ENCODE measurements at places on chromosomes 12 and 14. TPM values are rescaled to one million over a fixed set of nuclear protein-coding genes. Genes with fewer than 3 reads are reported as not detected.

Gene MYO1A
- total RNA-seq: 1.4 TPM

Gene RERGL
- total RNA-seq: not detected

Gene FAM90A1
- total RNA-seq: not detected

Gene KERA
- total RNA-seq: not detected

Gene NOC4L
- 32.4 TPM for total RNA-seq

Gene SUOX
- 3.5 TPM for total RNA-seq

Gene GLT8D2
- total RNA-seq: not detected

Gene CLEC12A
- 0.83 TPM for total RNA-seq

Gene PIK3C2G
- total RNA-seq: not detected

Gene KRT85
- not detected for total RNA-seq

Gene ADAM21
- not detected for total RNA-seq

Gene CLEC4D
- total RNA-seq: not detected

Gene GPR132
- 44.2 TPM for total RNA-seq

Gene TCTN1
- 4.3 TPM for total RNA-seq

Gene SERPINA12
- not detected for total RNA-seq

Gene TBPL2
- not detected for total RNA-seq

Gene PROX2
- not detected for total RNA-seq

Gene CLEC9A
- not detected for total RNA-seq

Gene RNASE7
- not detected for total RNA-seq

Gene OVCH1
- total RNA-seq: not detected

Gene PPP1R36
- total RNA-seq: 0.50 TPM
